ENCODE measurements at places on chromosomes 6 and 20.

DNA sequence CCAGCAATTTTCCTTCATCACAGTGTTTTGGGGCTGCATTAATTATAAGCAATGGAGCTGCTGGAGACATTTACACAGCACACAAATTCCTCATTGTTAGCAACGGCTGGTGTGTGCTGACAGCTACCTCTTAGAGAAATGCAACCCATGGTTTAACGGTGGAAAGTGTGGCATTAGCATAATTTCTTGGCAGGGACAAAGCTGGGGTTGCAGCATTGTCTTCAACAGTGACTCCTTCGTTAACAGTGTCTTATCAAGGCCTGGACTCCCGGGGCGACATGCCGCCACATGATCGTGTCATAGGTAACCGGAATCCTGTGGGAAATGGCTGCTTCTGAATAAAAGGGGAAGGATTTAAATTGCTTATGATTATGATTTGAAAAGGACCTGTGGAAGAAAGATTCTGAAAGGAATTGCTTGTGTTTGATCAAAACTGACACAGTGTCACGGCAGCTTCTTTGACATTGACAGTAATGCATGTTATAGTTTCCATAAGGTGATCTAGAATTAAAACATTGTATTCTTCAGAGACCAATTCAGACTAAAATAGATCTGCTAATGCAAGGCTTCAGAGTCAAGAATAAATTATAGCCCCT, 128.0 kb downstream of the UST start:
- DNase-seq = peak; percentile 12

DNA sequence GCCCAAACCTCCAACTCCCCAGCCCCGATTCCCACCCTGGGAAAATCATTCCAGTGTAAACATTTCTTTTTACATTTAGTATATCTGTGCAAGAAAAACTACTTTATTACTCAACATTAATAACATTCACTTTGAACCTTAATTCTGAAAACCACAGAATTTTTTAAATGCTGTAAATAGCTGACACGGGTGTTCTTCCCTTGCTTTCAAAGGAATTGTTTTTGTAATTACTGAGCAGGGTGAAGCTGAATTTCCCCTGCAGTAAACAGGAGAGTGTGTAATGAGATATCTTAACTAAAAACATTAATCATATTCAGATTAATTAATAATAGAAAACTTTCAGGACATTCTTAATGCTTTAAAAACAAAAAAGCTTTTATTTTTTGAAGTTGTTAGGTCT, 99.3 kb upstream of the CITED2 start:
- DNase-seq = peak; percentile 24

GRCh38 chr6:46062312-46062711, 46.7 kb upstream of the CLIC5 start:
- no peak for DNase-seq

DNA sequence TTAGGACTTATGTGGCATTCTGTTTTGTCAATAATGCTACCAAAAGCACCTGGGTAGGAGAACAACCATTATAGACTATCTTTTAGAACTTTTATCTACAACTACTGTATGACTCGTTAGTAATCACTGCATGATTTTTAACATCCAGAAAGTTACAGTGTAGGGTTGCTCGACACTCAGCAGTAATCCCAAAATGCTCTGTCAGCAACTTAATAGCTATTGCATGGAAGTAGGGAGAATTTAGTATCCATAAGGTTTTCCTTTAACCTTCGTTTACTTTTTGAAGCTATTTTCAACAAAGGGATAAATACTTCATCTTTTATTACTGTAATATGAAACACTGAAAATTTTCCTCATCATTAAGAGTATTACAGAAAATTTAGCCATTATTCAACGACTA, 309.5 kb downstream of the RNGTT start:
- DNase-seq = no peak

DNA sequence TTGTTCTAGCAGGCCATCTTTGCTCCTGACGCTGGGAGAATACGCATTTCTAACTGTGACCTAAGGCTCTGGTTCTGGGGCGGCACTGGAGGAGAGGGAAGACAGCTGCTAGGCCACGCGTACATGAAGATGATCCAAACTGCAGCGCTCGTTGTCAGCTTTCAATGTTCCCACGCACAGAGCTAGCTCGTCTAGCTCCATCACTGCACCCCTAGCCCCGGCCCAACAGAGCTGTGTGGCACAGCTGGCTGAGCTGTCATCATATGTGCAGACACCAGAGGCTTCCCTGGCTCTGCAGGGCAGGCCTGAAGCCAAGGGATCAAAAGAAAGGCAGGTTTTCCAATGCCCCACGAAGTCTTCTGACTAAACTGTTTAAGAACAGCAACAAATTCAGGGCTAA, 124.7 kb downstream of the IRF4 start:
- DNase-seq = no peak

DNA sequence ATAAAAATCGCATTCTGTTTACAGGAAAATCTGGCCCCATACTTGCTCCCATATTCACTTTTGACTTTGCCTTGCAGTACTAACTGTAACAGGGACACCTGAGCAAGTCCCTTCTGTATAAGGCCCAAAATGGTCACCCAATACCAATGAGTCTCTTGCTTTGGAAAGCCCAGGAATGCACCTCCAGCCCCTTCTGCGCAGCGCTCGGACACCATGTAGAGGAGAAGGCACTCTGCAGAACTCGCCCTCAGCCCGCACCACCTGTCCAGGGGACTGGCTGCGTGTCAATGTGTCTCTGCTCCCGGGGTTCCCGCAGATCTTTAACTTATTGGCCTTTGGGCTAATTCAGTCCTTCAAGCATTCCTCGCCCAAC, 746 bp upstream of the PRND start:
- DNase-seq = no peak

DNA sequence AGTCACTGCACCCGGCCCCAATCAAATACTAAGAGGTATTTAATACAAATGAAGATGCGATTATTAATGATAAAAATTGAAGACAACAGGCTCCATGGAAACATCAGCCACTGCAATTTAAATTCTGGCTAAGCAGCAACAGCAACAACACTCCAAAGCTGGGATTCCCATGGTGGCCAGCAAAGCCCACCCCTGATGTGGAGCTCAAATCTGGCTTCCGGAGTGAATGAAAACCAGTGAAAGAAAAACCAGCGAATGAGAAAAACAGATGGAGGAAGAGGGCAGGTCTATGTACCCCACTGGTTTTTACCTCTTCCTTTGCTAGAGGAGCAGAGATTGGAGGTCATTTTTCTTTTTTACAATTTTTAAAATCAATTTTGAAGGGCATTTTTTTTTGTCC, 135.9 kb upstream of the PDE10A start:
- DNase-seq = no peak

GRCh38 chr6:21257125-21257524, 336.4 kb upstream of the SOX4 start:
- DNase-seq = no peak

DNA sequence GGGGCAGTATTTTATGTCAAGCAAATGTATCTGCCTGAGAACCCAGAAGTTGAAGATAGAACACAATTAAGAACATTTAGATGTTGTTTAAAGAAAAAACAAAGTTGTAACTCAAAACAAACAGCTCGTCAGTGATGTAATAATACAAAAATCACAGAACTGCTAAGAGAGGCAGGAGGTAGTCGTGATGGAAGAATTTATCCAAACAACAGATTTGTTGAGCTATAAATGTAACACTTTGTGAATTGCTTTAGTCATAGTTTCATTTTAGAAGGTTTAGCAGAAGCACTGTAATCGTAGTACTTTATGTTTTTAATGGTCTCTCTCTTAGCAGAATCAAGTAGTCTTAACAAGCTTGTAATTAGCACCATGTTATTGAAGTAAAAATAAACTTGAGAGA, 73.6 kb downstream of the SCAF8 start:
- DNase-seq = peak; percentile 21

DNA sequence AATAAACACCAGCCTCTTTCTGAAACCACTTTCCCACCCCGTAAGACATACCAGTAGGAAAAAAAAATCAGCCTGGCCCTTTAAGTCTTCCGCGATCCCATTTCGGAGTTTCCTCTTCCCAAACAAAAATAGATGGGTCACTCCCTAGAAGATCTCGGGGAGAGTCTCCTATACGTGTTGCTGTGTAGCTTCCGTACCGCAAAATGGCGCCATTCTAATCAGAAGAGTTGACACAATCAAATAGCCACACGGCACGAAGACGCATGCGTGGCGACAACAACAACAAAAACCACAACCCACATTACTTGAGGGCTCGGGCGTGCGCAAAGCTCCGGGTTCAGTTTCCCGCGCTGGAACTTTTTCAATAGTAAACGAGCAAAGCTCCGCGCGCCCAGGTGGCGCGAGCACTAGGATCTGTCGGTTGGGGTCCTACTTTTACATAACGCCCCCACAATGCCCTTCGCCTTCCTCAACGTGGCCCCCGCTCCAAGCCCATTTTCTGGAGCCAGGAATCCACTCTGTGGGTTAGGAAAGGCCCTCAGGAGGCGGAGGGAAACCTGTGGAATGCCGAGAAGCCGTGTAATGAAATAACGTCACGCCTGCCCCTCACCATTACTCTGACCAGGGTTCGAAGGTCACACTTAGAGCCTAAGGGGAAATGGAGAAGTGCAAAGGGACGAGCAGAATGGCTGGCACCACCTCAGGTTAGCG, at the start of gene GPANK1:
TSS of gene GPANK1 (minus strand) at position 208 of the 711 bp plus-strand sequence. CDS start 519 bp downstream, outside the sequence.
- peak; percentile 91 for DNase-seq

DNA sequence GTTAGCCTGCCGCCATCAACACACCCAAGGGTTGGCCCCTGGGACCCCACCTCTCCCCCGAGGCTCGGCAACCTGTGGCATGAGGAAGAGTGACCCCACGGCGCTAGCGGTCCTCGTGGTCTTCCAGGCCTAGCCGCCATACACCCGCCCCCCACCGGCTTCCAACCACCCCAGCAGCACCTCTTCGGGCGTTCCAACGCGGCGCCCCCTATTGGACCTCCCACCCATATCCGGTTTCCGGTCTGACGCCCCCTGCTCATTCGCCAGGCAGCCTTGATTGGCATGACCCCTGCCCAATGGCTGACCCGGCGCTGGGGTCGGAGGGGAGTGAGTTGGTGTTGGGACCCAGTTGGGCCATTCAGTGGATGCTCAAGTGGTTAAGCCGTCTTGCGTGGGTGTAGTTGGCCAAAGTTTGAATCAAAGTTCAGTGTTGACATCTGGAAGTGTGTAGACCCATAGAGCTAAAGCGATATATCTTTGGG, at the start of gene GNAS-AS1:
TSS of gene GNAS-AS1 (minus strand) at position 210 of the 482 bp plus-strand sequence.
- peak; percentile 92 for DNase-seq

DNA sequence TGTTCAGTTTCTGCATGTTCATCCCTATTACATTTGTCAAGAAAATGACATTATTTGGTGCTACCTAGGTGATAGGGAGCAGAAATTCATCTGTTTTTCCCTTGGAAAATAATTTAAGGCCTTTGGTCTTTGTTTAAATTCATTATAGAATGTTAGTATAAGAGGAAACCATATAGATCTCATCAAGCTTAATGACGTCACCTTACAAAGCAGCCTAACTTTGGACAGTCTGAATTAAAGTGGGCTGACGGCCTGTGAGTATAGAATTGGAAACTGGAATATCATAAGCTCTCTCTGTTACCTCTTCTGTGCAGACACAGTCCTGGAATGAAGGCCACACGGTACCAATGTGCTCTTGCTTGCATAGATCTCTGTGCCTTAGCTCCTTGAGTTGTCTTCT, 108.1 kb downstream of the TBC1D7 start:
- no peak for DNase-seq

- DNase-seq = peak; percentile 52
Measured at GRCh38 chr20:48189181-48189580, 403.9 kb upstream of the SULF2 start.

DNA sequence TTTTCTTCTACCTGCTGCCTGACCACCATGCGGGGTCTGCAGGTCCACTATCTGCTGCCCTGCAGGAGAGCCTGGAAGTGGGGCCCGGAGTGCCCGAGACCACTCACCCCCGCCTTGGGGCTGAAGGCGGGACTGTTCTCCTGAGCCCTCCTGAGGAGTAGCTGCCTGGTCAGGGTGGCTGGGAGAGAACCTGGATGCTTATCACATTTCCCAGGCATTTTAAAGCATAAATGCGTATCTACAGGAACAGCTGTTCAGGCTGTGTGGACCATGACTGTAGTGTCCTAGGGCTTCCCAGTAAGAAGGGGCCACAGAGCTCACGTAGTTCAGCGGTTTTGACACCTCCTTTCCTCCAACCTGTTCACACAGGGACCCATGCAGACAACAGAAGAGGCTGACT, 123.3 kb downstream of the AGPAT4 start:
- no peak for DNase-seq

GRCh38 chr6:17628873-17629272, 28.8 kb downstream of the FAM8A1 start:
- no peak for DNase-seq
